Effector memory CD8-positive, alpha-beta T cell (primary cell): ENCODE measurements at places on chromosomes 1 and 21.

GRCh38 chr21:42656872-42657271 lies 3.5 kb downstream of the PDE9A start:
- DNase-seq, result no peak

DNA sequence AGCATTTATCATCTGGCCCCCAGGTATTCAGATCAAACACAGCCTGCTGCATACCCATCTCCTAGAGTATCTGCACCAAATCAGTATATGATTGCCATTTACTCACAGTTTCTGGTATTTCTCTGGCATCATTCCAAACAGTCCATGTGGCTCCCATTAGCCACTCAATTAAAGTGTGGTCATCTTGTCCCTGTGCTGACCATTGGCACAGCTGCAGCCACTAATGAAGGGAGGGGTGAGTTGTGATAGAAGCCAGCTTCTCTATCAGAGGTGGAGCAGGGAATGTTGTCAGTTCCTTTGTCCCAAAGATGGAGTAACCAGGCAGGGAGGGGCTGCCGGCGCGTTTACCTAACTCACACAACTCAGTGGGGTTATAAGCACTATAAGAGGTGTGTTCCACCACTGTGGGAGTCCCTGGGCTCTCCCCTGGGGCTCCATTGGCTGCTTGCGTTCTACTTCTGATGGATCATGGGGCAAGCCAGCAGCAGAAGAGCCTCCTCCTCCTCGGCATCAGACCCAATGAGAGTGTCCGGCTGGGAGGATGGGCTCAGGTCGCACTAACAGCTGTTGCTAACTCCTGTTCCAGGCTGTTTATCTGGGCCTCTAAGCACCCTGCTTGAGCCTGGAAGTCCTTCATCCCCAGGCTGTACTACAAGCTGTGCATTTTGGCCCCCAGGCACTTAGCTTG lies 108.6 kb downstream of the GDAP2 start:
- DNase-seq, result no peak

DNA sequence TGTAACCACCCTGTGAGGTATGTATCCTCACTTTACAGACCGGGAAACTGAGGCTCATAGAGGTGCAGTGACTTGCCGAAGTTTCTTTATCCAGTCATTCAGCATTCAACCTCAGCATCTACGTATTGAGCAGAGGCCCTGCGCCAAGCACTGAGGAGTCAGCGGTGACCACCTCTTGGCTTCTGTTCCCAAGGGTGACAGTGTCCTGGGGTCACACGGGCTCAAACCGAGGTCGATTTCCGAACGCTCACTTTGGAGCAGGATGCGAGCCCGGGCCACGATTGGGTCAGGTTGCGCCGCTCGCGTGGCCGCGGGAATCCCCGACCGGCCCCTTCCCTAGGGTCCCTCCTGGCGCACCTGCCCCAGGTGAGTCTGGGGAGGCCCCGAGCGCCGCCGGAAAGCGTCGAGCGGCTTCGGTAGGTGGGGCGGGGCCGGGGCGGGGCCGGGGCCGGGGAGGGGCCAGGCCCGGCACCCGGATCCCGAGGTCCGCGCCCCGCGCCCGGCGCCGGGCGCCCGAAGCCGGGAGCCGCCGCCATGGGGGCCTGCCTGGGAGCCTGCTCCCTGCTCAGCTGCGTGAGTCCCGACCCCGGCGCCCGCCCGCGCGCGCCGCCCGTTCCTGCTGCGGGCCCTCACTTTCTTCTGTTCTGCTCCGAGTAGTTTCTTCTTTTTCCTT lies at the start of gene SERINC2:
Gene SERINC2, plus strand, starts transcription at position 482 of the 673 bp plus-strand sequence. Its CDS starts 53 bp downstream, at position 535.
- DNase-seq, result no peak

GRCh38 chr21:41133874-41134522 lies 34.0 kb upstream of the BACE2 start:
- no peak for DNase-seq

DNA sequence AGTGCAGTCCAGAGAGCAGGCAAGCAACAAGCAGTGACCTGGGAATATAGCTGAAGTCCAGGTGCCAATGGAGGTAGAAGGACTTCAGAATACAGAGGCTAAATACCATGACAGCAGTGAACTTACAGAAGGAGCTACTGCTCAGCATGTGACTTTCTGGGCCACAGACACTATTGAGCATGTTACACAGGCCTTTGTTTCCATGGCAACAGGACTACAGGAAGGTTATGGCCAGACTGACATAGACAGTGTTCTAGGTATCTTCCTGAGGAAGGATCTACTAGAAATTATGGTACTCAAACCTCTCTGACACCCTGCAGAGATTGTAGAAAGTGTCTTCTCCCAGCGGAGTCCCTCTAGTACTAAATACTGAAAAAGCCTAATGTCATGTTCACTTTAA lies 11.0 kb downstream of the OR2M5 start:
- no peak for DNase-seq

DNA sequence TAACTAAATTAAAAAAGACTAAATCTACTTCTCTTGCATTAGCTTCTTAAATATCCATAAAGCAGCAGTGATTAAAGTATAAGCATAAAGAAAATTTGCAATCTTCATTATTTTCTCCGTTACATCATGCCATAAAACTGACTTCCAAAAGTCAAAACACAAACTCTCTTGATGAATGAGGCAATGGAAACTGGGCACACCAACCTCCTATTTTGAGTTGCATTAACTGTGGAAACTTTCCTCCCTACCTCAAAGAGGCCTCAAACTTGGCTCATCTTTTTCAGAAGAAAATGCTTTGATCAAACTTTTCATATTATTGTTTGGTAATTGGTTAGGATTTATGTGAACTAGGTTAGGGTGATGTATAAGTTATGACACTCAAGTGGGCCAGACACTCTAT lies 4.1 kb upstream of the BTG3 start:
- DNase-seq, result no peak

- DNase-seq, result no peak
Measured at GRCh38 chr1:85940656-85941306, 215.8 kb downstream of the COL24A1 start.

DNA sequence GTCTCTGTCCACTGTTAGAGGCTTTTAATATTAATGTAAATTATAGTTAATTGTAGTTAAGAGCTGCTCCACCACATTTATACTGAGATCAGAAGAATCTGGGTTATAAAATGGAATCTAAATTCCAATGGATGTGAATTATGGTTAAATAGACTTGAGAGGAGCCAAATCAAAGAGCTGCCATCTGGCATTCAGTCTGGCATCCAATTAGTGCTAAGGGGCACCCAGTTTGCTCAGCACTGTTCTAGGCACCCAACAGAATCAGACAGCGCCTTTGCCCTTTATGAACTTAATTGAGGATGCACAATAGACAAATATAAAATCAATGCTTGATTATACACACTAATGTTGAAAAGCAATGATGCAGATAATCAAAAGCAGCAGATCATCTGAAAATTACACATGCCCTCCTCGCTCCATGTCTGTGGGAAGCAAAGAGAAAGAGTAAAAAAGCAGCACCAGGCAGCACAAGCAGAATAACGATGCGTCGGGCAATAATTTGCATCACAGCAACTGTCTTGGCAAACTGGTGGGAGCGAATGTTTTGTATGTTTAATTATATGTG lies 310.1 kb downstream of the BRINP2 start:
- no peak for DNase-seq

DNA sequence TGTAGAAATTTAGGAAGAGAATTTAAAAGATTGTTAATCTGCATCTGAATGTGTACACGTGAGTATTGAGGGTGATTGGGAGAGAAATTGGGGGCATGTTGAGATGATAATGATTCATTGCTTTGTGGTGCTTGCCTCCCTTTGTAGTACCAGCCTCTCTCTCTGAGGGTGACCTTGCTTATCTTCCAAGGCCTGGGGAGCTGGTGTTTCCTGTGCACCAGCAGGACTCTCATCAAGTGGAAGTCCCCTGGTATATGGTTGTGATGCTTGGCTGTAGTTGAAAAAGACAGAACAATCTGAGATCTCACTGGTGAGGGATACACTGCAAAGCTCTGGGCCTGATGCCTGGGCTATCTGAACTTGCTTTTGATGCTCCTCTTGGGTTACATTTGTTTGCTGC lies 4.0 kb downstream of the TCHHL1 start:
- no peak for DNase-seq

DNA sequence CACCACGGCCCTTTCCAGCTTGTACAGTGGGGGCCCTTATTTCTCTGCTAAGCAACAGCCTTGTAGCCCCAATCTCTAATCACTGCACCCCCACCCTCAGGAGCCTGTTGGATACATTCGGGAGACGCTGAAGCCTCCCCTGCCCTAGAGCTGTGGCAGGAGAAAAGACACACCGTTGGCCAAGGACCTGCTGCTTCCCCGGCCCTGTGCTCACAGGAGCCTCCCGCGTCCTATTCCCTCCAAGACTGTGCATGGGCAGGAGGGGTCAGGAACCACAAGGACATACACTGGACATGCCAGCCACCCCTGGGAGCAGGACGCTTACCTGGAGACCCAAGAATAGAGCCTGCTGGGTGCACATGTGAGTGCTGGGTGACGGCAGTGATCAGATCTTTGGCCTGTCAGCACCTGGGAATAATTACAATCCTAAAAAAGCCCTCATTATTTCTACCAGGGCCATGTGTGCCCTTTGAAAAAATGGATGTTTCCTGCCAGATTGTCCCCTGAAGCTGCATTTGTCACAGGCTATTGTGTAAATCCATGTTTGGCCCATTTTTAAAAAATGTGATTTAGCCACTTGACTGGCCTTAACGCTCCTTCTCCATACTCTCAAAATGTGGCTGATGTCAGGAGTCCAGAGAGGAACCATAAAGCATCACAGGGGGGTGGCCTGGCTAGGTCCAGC lies 590.6 kb downstream of the MATN1 start:
- no peak for DNase-seq

- no peak for DNase-seq
Measured at GRCh38 chr1:202516434-202516877, 168.0 kb downstream of the PPP1R12B start.

- no peak for DNase-seq
Measured at GRCh38 chr1:201888282-201889089, at the start of gene SHISA4. Gene SHISA4, plus strand, starts transcription at chr1:201888898. Its CDS starts 97 bp downstream, at chr1:201888995.

GRCh38 chr1:70204600-70204999 lies 779 bp downstream of the LRRC40 start:
- no peak for DNase-seq

- no peak for DNase-seq
Measured at GRCh38 chr1:106793651-106794050, 262.8 kb upstream of the PRMT6 start.

- DNase-seq, result no peak
Measured at GRCh38 chr1:237679687-237680086, 211.0 kb downstream of the ZP4 start.

DNA sequence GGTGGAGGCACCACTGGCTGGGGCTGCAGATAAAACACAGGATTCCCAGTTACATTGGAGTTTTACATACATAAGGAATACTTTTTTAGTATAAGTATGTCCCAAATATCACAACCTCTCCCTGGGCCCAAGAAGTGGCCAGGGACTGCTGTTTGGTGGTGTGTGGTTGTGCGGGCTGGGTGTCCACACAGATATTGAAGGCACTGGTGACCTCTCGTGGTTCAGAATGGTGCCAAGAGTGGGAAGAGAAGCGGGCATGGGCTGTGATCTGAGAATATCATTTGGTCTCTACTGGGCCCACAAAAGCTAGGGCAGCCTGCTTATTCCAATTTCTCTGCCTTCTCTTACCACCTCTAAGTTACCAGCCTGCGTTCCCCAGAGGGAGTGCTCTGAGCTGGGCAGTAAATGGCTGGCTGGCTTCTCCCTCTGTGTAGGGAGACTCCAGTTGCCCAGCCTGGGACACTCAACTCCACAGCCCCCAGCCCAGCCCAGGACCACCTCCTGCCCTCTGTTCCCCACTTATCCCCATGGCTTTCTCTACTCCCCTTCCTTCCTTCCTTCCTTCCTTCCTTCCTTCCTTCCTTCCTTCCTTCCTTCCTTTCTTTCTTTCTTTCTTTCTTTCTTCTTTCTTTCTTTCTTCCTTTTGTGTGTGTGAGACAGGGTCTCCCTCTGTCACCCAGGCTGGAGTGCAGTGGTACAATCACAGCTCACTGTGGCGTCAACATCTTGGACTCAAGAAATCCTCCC lies 42.8 kb upstream of the RD3 start:
- no peak for DNase-seq

- DNase-seq, result no peak
Measured at GRCh38 chr1:99680270-99680669, 34.4 kb downstream of the PALMD start.

GRCh38 chr1:43153443-43153842 lies 18.6 kb downstream of the EBNA1BP2 start:
- no peak for DNase-seq

DNA sequence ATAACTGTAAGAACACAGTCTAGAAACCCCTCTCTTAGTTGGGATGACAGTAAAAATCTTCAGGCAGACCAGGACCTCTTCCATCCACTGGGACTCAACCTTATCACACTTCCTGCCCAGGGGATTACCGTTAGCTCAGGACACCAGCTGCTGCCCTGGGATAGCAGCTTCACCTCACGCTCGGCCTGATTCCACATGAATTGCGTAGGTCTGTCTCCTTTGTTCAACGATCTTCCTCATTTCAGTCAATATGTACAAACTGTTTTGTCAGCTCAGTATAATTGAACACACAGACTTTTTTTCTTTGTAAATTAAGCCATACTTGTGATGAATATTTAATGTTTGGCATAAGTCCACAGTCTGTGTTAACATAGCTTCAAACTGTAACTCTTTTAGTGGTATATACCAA lies 290.4 kb downstream of the GRIK1 start:
- DNase-seq, result no peak

DNA sequence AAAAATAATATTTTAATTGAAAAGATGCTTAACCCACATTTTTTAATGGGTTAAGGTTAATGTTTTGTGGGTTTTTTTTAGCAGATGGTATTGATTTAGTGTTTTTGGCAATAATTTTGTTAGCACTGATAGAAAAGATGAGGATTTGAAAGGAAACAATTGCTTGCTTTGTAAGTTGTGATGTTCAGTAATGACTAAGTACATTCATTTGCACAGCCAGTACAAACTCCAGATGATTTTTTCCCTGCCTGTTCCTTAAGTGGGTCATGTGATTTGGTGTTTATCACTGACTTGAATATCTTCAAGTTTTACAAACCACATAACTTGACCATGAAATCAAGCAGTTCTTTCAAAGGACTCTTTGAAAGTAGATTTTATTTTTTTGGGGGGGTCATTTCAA lies 15.0 kb downstream of the DISP1 start:
- no peak for DNase-seq

DNA sequence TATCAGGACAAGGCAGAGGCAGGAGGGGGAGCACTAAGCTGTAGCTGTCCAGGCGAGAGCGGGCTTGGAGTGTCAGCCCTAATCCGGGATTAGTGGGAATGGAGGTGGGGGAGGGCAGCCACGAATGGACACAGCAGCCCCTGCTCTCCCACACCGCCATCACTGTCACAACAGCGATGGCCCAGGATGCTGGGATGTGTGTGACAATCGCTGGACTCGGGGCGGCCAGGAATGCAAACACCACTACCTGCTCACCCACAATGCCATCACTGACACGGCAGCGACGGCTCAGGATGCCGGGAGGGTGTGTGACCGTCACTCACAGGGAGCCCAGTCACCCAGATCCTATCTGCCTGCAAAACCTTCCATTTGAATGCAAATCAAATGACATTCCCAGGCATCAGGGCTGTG lies 2.9 kb downstream of the C2CD2 start:
- DNase-seq, result no peak

DNA sequence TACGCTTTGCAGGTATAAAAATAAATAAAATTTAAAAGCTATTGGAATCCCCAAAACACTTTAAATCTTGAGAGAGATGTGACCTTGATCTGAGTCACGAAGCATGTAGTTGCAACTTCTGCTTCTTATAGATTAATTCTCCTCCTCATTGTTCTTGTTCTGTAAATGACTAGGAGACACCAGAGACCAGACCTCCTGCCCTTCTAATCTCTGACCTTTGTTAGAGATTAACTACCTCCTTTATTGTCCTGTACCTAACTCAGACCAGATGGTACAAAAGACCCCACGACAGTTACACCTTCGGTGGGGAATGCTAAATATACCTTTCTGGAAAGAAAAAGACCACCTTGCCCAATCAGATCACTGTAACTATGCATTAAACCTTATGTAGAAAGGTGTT lies 76.9 kb upstream of the NEK2 start:
- DNase-seq, result no peak
